ENCODE measurements at places on chromosomes 4 and X.

- no peak for DNase-seq
Measured at GRCh38 chrX:77431227-77431626, 16.0 kb upstream of the FGF16 start.

DNA sequence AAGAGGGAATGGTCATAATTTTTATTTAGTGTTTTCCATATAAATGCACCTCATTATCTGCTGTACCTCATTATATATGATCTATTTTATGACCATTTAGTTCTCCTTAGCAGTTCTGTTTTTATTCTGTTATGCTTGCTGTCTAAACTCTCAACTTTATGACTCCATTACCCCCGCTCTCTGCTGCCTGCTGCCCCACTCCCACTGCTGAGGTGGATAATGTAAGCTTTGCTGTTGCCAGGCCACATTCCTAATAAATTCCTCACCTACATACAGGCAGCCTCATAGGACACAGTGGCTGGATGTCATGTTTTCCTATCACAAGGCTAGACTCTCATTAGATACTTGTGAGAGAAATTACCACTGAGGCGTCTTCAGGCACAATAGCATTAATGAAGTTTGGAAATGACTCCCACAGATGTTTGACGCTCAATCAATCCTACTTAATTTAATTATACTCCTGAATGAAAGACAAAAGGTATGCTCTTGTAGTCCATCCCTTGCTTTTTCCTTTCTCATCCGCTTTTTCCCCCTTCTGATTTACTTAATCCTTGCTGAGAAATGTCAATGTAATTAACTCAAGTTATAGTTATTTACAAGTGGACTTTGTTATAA, 497.5 kb upstream of the IGFBP7 start:
- no peak for DNase-seq

- DNase-seq, result no peak
Measured at GRCh38 chr4:2367626-2368025, 50.8 kb downstream of the ZFYVE28 start.

DNA sequence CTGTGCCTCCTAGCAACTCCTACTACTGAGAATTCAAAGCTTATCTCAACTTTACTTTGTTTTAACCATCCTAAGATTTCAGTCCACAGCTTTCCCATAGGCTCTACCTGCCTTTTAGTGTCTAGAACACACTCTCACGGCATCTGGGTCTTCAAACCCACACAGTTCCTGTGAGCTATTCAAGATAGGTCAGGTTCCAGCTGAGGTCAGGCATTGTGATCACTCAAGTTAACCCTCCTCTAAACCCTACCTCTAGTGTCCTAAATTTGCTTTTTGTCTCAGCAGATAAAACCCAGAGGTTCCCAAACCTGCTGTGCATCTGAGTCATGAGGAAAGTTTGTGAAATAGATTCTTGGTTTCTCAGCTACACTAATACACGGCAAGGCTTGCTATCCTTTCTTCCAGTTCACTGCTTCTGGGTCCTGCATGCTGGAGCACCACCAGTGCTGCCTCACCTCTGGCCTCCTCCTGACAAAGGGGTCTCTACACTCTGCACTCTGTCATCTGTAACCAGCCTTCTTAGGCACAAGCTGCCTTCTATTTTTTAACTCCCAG, 324.6 kb upstream of the MAGEB2 start:
- DNase-seq, result no peak

- peak; percentile 32 for DNase-seq
Measured at GRCh38 chr4:164779811-164780216, 25.9 kb downstream of the SMIM31 start.

- peak; percentile 10 for DNase-seq
Measured at GRCh38 chrX:155148724-155149537, 67.3 kb upstream of the VBP1 start.

GRCh38 chr4:152352622-152353116, 183.2 kb downstream of the FBXW7 start:
- DNase-seq, result peak; percentile 91

- no peak for DNase-seq
Measured at GRCh38 chr4:24971192-24971591, 58.4 kb upstream of the CCDC149 start.

DNA sequence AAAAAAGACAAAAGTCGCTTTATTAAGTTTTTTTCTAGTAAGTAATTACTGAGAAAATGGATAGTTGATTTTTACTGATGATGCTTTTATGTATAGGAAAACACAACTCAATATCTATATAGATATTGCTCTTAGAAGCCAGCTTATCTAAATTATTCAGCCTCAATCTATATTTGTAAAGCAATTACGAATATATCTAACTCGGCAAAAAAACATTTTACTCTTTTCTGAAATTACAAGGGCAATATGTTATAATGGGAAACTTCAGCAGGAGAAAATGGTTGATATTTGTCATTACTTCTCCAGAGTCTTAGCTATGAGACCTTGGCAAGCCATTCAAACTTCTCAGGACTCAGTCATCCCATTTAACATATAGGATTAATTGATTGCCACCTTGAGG, 228.5 kb downstream of the SLC7A11 start:
- no peak for DNase-seq

GRCh38 chrX:123084797-123085196, 99.3 kb upstream of the GRIA3 start:
- no peak for DNase-seq

DNA sequence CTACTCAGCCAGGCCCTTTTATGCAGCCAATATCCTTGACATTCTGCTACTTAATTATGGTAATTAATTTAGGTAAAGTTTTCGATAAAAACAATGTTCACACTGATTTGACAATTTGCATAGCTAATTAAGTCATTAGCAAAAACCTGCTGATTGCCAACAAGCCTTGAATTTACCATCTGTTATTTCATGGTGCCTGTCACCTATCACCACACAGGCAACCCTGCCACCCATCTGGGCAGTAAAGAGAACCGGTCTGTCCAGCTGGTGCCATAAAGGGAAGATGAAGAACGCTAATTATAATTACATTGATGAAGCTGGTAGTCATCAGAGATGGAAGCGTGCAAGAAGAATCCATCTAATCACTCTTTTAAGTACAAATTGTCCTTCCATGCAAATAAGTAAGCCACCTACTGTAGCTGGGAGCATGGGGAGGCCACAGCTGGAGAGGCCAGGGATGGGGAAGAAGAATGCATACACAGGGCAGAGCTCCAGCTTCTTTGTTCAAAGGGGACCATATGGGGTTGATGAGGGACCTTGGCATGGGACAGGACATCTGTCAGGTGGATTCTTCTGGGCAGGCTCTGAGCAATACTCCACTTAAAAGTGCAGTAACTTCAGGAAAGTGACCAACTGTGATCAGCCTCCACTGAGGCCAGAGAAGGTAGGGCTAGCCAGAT, 277.3 kb upstream of the TAPT1 start:
- DNase-seq, result no peak

DNA sequence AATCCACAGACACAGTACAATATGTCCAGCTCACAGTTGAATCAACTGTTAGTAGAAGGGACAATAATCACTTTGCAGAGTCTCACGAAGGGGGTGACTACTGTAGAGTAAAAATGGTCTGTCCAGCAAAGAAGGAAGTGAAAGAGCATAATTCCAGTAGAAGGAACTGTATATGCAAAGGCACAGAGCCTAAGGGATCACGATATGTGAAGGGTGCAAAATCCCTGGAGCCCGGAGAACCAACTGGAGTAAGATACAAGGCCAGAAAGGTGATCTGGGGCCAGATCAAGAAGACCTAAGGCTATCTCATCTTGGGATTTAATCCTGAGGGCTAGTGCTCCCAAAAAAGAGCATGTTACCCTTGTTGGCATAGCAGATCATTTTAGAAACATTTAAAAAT, 192.7 kb upstream of the LDB2 start:
- no peak for DNase-seq

- peak; percentile 54 for DNase-seq
Measured at GRCh38 chrX:18424482-18425198, 768 bp upstream of the CDKL5 start.

DNA sequence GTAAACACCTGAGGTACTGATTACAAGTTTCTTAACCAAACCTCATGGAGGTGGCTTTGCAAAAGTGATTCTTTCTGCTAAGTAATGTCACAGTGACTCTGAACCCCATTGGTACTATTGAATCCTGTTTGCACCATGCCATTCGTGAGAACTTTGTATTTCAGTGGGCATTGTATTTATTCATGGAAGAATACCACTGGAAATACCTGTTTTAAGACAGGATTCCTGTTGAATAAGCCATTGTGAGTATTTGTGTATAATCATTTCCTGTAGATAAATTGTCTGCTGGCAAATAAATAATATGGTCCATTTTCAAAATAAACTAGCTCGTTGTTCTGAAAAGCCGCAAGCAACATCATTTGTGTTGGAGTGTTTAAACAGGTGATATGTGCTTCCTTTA, 136.4 kb upstream of the GUCY1A1 start:
- DNase-seq, result no peak

DNA sequence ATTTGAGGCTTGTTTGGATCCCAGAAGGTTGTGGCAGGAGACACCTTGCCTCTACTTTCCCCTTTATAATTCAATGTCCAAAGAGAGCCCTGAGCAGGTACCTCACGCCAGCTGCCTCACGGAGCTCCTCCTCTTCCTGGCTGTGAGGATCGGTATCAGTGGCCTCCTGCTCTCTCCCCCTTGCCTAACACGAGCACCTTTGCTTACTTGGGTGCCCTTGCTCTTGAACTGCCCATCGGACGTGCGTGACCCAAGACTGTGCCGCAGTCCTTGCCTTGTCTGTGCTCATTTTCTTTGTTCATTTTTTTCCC, 27.8 kb upstream of the MSANTD1 start:
- no peak for DNase-seq

DNA sequence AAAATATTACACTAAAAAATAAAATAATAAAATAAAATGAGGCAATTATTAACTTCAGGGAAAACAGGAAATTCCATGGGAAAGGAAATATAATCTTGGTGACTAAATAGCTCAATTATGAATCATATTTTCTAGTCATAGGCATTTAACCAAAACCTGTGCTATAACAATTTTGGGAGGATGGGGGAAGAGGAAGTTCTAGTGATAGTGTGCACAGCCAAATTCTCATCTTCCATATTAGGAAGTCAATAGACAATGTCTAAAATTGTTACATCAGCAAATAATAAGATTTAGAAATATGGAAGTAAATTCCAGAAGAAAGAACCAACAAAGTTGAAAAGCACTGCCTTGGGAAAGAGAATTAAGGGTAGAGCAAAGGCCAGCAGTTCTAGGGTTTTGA, 2.8 kb downstream of the AWAT2 start:
- DNase-seq, result no peak

GRCh38 chr4:76087007-76087769, 12.7 kb downstream of the ART3 start:
- peak; percentile 56 for DNase-seq

DNA sequence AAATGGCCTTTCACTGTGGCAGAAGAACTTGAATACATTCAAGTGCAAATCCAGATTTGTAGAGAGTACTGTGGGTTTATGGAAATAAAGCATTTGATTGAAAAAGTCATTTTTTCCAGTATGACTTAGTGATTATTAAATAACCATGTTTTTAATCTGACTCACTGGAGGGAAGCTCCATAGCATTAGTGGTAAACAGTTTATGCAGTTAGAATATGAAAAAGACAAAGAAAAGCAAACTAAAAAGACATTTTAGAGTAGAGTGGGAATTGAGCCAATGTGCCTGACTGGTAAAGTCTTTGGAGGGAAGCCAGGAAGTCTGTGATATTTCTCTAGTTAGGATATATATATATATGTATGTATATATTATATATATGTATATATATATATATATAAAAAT, 53.4 kb downstream of the FAT4 start:
- DNase-seq, result peak; percentile 42

DNA sequence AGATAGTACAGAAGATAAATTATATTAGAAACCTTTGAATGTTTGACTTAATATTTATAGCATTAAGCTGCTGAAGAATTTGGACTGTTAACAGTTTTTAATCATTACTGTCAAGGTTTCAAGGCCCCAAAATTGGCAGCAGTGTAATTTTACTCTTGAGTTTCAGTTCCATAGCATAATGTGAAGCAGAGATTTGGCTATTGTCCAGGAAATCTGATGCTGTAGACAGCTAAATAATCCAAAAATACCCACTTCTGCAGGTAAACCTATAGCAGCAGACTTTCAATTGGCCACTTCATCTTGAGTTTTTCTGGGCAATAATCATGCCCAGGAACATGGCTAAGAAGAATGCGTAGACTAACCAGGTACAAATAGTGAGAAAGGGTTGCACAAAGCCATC, 85.0 kb downstream of the RCHY1 start:
- peak; percentile 72 for DNase-seq

- DNase-seq, result no peak
Measured at GRCh38 chrX:17459661-17460060, 84.7 kb downstream of the NHS start.

GRCh38 chr4:84964995-84965552, 1.4 kb downstream of the WDFY3 start:
- DNase-seq, result no peak

DNA sequence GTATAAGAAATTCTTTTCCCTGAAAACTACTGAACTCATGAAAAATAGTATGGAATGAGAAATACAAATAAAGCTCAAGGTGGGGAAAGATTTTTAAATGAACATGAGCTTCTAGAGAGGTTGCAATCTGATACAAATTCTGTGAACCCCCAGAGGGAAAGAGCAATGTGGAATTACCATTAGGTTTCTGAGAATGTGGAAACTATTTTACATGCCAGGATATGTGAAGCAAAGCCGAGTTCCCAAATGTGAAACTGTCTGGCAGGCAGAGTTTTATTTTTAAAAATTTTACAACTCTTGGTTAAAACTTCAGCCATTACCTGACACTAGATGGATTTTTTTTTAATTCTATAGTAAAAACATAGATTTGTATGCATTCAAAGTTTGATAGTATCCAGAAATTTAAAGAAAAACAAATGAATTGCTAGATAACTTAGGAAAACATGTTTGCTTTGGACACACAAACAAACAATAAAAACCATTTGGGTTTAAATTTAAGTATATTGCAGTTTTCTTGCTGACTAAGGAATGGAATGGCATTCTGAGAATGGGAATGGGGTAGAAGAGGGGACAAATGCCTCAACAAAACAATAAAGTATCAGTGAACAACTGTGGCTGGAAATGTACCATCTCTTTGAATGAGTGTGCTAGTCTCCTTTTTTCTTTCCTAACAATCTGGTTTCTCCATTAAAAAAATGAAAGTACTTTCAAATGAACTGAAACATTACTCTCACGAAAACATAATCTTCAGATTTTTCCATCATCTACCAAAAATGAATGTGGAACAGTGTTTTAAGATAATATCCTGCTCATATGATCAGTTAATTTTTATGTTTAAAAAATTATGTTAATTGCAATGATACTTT, 99.6 kb downstream of the PCDH18 start:
- no peak for DNase-seq

- DNase-seq, result no peak
Measured at GRCh38 chrX:44669626-44670025, 127.0 kb upstream of the FUNDC1 start.
